Posterior vena cava (tissue), 2 donors: ENCODE measurements at places on chromosomes 12 and 14. TPM values are rescaled to one million over a fixed set of nuclear protein-coding genes. Genes with fewer than 3 reads are reported as not detected.
A peak's percentile ranks its signal among the peaks of the same experiment; 100 is the strongest.

Gene CLEC1A
- 5.2 TPM for total RNA-seq

Gene RNASE1
- 222 TPM for total RNA-seq

Gene NRXN3
- 14.3 TPM for total RNA-seq

Gene RDH16
- 0.51 TPM for total RNA-seq

Gene TSHR
- 0.29 TPM for total RNA-seq

Gene TCTN1
- total RNA-seq, result 35.8 TPM

Gene CD163
- 252 TPM for total RNA-seq

DNA sequence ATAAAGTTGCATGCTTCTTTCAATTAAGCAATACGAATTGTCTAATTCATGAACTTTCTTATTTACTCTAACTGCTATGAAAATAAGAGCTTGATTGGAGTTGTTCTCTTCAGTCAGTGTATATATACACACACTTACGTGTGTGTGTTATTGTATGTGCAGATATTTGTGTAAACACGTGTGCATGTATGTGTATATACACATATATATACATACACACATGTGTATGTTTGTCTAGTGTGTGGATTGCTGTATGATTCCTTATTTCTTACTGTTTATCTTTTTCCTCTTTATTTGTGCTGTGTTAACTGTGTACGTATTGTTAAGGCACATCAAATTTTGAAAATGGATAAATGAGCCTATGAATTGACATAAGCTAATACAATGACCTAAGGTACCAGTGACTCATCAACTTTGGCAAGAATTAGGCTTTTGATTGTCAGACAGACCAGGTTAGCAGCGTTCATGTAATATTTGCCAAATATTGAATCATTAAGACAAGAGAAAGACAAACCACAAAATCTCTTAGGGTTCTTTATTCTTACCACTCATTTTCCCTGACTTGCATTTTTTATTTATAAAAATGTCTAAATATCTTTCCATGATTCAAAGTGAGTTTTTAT lies 423.9 kb downstream of the SOX5 start:
- DNase-seq, result no peak

DNA sequence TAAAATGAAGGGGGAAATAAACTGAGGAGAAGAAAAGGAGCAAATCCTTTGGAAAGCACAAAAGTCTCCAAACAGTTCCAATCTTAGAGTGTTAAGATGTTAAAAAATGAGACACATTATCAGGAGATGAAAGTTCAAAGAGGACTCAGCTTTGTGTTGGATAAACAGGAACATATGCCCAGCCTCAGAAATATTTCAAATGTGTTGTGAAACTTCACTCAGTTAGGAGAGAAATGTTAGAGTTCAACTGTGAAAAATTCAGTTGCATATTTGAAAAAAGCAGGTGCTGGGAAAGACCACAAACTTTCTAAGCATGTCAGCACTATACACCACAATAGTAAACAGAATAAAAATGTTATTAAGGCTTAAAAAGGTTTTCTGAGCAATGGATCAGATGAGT lies 136.8 kb upstream of the PRKD1 start:
- DNase-seq, result no peak

DNA sequence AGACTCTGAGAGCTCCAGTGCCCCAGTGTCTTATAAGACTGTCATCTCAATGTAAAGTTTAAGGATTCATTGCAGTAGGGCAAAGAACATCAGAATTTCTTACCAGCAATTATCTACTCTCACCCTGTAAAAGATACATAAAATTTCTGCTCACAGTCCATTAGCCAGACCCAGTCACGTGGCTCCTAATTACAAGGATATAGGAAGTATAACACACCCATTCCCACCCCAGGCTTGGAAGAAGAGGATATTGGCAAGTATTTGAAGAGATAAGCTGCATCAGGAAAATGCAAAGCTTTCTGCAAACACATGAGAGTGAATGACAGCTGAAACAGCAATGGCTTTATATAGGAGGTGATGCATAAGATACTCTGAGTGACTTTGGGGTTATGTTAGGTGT lies 14.3 kb downstream of the SYT1 start:
- no peak for DNase-seq

GRCh38 chr14:91092073-91092472 lies 21.8 kb upstream of the DGLUCY start:
- DNase-seq, result no peak

DNA sequence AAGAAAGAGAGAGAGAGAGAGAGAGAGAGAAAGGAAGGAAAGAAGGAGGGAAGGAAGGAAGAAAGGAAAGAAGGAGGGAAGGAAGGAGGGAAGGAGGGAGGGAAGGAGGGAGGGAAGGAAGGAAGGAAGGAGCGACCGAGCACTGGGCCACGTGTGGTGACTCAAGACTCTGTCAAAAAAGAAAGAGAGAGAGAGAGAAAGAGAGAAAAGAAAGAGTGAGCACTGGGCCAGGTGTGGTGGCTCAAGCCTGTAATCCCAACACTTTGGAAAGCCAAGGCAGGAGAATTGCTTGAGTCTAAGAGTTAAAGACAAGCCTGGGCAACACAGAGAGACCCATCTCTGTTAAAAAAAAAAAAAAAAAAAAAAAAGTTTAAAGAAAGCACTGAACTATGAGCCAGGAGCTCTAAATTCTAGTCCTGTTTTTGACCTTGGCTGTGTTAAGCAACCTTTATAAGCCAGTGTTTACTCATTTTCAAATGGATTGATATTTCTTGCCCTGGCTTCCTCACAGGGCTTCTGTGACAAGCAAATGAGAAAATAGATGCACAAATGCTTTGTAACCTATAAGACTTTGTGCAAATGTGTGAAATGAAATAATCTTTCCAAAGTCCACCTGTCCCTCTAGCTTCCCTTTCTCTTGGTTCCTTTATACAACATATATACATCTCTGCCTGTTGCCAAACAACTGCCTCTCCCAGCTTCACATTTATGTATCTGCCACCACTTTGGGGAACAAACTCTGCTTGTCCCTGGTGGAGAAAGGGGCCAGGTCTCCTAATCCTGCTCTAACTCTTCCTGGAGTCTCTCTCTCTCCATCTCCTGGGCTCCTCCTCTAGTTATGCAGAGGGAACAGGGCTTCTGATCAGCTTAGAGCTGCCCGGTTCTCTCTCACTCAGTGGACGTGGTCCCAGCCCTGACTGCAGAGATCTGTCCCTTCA lies 16.1 kb upstream of the PLEKHG6 start:
- peak; percentile 22 for DNase-seq

GRCh38 chr14:94702629-94703028 lies 67.3 kb downstream of the GSC start:
- DNase-seq, result no peak

DNA sequence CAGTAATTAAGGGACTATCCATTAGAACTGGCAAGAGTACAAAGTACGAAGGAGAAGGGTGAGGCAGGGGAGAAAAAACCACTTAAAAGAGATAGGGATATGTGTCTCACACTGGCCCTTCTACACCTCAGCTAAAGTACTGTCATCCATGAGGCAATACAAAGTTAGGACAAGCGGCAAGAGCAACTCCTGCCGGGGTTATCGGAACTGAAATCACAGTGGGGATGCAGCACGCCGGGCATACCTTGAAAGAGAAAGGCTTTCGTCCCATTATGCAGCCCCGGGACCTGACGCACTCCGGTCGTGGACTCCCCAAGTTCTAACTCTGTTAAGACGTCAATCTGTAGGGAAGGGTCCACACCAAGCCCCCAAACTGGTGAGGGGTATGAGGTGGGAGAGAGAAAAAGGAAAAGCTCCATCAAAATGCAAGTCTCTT lies 1.1 kb downstream of the NELL2 start:
- no peak for DNase-seq

DNA sequence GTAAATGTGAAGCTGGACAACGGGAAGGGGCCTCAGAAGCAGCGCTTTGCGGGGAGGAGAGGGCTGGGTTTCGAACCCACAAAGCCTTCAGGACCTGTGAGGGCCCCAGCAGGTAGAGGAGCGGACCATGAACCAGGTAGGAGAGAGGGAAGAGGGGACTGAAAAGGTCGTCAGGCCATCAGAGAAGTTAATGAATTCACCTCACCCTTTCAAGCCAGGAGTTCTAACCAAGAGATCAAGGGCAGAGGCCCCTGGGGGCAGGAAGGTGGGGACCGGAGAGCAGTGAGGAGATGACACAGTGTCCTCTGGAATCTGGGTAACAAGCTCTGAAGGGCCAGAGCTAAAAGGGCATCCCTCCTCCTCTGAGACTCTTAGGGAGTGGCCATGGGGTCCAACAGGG lies 19.4 kb downstream of the SERPINA1 start:
- no peak for DNase-seq
